CD4-positive, alpha-beta T cell treated with Interleukin-4 for 4 hours (primary cell): ENCODE measurements at places on chromosomes 11 and 22.

DNA sequence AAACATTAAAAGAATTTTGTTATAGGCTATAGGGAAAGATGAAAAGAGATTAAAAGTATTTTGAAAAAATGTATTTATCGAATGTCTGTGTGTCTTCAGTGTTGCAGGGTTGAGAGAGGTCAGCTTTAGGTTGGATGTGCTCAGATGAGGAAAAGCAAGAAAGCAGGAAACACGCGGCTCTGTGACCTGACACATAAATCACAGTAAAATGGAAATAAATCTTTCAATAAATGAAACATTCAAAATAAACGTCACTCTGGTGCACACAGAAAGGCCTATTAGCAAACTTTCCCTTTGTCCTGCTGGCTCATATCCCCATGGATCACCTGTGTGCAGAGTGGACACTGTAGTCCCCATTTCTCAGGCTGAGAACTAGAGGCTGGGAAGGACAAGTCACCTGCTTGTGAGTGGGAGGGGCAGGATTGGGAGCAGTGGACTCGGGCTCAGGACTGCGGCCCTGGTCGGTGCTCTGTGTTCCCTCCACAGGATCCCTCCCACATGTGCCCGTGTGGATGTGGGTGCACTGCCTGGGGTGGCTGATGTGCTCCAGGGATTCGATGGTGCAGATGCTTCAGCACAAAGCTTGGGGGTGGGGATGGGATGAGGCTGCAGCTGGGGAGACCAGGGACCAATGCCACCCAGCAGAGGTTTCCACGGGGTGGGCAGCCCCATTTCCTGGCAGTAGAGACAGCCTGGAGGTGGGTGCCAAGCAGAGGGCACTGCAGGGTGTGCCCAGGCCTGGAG lies 96.0 kb upstream of the IGLL5 start:
- no peak for DNase-seq

DNA sequence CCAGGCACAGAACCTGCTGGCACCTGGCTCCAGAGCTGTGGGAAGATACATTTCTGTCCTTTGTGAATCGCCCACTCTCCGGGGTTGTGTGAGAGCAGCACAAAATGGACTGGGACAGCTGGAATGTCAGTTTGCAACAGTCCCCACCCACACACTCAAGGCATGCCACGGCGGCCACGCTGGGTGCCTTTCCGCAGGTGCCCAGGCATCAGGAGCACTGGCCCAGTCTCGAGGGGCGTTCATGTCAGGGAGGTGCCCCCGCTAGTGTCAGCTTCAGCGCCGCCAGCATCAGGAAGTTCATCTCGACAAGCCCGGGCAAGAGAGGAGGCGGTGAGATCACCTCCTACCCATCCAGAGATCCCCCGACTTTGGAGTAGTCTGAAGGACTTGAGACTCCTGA lies 2.1 kb downstream of the TP53AIP1 start:
- DNase-seq, result no peak

- DNase-seq, result no peak
Measured at GRCh38 chr11:19694796-19695345, 17.8 kb upstream of the NAV2 start.

DNA sequence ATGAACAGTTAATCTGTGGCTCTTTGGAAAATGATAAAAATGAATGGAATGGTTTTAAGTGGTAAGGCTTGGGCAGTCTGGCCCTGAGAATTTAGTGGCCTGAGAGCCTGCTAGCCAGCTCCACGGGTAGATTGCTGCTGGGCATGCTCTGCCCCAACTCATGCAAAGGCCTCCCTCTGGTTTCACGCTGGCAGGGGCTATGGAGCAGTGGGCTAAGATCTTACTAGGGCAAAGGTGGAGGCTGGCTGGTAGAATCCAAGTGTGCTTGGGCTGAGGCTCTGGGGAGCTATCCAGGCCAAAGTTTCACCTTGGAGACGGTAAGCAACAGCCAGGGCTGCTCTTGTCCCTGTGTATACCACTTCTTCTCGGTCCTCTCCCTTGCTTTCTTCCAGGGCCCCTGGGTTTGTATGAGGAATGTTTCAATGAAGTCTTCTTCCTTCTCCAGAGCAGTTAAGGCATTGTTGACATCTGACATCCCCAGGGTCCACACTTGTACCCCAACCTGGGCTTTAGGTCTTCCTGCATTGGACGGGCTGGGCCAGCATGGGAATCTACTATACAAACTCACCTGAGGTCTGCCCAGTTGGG lies 27.4 kb downstream of the UBE2L3 start:
- no peak for DNase-seq
